ENCODE measurements at places on chromosomes 2 and 18. TPM values are rescaled to one million over a fixed set of nuclear protein-coding genes. Genes with fewer than 3 reads are reported as not detected.

EFR3B gene
- 0.76 TPM for total RNA-seq

GDF7 gene
- total RNA-seq = not detected

MC5R gene
- total RNA-seq = not detected

RND3 gene
- total RNA-seq = 271 TPM

C2orf72 gene
- total RNA-seq = 0.11 TPM

TCF23 gene
- not detected for total RNA-seq

RAB17 gene
- 1.7 TPM for total RNA-seq

OR6B2 gene
- total RNA-seq = not detected

PROC gene
- total RNA-seq = not detected

TEKT4 gene
- total RNA-seq = not detected

PDE11A gene
- 0.86 TPM for total RNA-seq

SCYGR3 gene
- total RNA-seq = not detected

LRATD1 gene
- 1.2 TPM for total RNA-seq

SAG gene
- total RNA-seq = not detected

GULP1 gene
- total RNA-seq = 11.9 TPM

CD207 gene
- total RNA-seq = not detected

SS18 gene
- 125 TPM for total RNA-seq

C18orf54 gene
- total RNA-seq = 2.8 TPM

C2orf74 gene
- 7.7 TPM for total RNA-seq

KCNS3 gene
- total RNA-seq = 2.9 TPM

ABHD3 gene
- total RNA-seq = 2.3 TPM

DPP4 gene
- total RNA-seq = 39.9 TPM

SLC4A5 gene
- total RNA-seq = 0.38 TPM

ANKRD36C gene
- total RNA-seq = 22.5 TPM

CD226 gene
- 1.3 TPM for total RNA-seq

DSC2 gene
- not detected for total RNA-seq

CCDC148 gene
- 0.13 TPM for total RNA-seq

SLC16A14 gene
- not detected for total RNA-seq

VWC2L gene
- total RNA-seq = not detected

CEP192 gene
- 21.5 TPM for total RNA-seq

Data from GM23248 (cell line).